B cell (primary cell): ENCODE measurements at places on chromosomes 6 and 20. TPM values are rescaled to one million over a fixed set of nuclear protein-coding genes. Genes with fewer than 3 reads are reported as not detected.
A peak's percentile ranks its signal among the peaks of the same experiment; 100 is the strongest.

- H3K4me3 ChIP-seq, result no peak overlapping the region
- no peaks in the 10 kb centered on the region for H3K27me3 ChIP-seq
- H3K4me1 ChIP-seq, result no peaks in the 10 kb centered on the region
- DNase-seq, result no peak
Measured at GRCh38 chr20:32144898-32145662, 35.6 kb downstream of the TM9SF4 start.

DNA sequence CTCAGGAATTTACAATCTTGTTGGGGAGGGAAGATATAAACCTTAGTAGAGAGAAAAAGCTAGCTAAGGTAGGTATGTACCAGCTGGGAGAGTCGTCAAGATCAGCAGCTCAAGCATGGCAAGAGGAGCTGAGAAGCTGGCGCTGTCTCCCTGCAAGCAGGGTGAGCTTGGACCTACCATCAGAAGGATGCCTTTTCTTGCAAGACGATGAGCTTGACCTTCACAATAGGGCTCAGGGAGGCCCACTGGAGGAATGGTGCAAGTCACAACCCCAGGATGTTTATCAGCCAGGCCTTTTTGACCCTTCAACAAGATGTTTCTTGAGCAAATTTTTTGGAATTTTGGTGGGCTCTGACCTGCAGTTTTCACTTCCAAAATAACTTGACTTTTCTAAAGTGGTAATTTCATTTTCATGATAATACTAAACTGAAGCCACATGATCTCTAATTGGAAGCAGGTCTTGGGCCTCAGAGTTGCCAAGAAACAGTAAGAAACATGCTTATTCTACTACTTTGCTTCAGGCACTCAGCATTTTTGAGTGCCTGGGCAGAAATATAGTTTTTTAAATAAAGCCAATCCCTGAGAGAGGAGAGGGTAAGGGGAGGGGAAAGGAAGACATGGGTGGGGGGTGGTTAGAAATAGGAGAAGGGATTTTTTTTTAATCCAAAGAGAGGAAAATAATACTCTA lies 258.1 kb downstream of the CLIC5 start:
- no peaks in the 10 kb centered on the region for H3K4me1 ChIP-seq
- DNase-seq, result no peak
- no peaks in the 10 kb centered on the region for H3K27me3 ChIP-seq
- no peak overlapping the region for H3K4me3 ChIP-seq

- H3K27ac ChIP-seq, result no peak overlapping the region
- H3K4me1 ChIP-seq, result peaks cover 4% of the 10 kb centered on the region
- no peak overlapping the region for H3K4me3 ChIP-seq
- DNase-seq, result peak; percentile 16
- H3K36me3 ChIP-seq, result no peaks in the 10 kb centered on the region
Measured at GRCh38 chr6:16769131-16769985, 8.1 kb upstream of the ATXN1 start.

DNA sequence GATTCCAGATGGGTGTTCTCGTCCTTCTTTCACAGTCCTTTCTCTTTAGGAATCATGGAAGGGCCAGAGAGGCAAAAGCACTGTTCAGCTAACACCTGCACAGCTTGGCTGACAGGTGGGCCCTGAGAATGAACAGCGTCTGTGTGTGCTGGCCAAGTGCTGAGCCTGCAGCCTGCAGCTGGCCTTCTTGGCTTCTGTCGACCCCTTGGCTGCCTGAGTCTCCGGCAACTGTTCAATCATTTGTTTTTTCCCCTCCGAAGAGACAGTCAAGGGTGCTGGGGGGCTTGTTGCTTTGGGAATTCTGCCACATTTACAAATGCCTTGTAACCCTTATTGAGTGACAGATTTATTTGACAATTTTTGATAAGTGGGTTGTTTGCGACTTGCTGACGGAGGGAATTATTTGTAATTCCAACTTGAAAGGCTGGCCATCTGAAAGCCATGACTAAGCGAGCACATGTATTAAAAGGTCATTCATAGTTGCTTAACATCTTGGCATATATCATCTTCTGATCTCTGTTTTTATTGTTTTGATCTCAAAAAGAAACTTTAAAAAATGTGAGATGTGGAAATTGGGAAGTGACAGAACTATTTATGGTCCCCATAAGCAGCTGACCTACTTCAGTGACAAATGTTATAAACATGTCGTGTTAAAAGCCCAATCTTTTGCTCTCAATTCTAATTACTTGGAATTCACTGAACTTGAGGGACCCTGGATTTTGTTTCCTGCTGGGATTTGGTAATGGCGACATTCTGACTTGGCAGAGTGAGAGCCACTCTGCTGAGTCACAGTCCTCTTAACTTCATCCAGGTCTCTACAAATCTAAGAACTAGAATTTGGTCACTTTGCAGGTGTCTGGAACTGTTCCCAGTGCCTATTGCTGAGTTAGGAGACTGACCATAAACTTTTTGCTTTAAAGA lies 41.9 kb upstream of the FERMT1 start:
- H3K36me3 ChIP-seq, result no peaks in the 10 kb centered on the region
- no peak overlapping the region for H3K27ac ChIP-seq
- DNase-seq, result no peak
- no peaks in the 10 kb centered on the region for H3K4me1 ChIP-seq

DNA sequence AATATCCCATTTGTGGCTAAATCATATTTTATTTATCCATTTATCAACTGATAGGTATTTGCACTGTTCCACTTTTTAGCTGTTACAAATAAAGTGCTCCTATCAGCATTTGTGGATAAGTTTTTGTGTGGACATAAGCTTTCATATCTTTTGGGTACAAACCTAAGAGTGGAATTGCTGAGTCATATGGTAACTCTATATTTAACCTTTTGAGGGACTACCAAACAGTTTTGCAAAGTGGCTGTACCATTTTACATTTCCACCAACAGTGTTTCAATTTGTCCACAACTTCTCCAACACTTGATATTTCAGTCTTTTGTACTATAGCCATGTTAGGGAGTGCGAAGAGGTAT lies 23.6 kb upstream of the ECHDC1 start:
- no peaks in the 10 kb centered on the region for H3K4me1 ChIP-seq
- H3K27ac ChIP-seq, result no peak overlapping the region
- H3K27me3 ChIP-seq, result no peaks in the 10 kb centered on the region
- no peak for DNase-seq
- H3K36me3 ChIP-seq, result no peaks in the 10 kb centered on the region

Gene MBOAT1
- total RNA-seq, result 7.3 and 8.1 TPM in 2 replicates

Gene GSTA2
- total RNA-seq, result not detected in 2 replicates

Gene LRP11
- total RNA-seq, result 1.00 and 1.2 TPM in 2 replicates

DNA sequence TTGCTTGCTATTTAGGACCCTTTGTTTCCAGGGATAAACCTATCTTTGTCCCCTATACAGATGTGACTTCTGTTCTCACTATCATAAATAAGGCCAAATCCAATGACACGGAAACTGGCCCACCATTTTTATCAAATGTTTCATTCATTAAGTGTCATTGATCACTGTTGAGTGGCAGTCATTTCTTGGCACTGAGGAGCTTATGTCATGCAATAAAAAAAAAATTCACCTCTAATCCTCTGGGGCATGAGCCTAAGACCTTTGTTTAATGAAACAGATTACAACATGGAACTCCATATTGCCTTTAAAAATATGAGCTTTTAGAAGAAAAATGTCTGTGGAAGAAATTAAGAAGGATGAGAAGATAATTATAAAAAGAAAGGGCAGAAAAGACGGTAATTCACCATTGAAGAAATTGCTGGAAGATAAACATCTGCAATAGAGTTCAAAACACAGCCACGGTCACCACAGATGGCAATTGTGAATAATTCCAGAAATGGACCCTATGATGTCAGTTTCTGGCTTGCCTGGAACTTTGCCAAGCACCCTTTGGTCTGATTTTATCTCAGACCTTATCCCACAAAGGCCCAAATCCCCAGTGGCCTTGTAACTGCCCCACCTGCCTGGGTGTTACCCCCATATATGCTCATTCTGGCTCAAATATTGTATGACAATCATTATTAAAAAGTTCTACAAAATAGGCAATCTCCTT lies 91.1 kb downstream of the DST start:
- H3K36me3 ChIP-seq, result no peaks in the 10 kb centered on the region
- no peak for DNase-seq
- H3K27me3 ChIP-seq, result no peaks in the 10 kb centered on the region
- no peak overlapping the region for H3K27ac ChIP-seq
- H3K4me3 ChIP-seq, result no peak overlapping the region

Gene HDDC2
- 31.6 and 38.4 TPM in 2 replicates for total RNA-seq

Gene EYA4
- total RNA-seq, result 0.49 TPM in 1 of 2 replicates, not detected in the other
